Left renal pelvis (tissue), 4 donors: ENCODE measurements at places on chromosomes 16 and 17. TPM values are rescaled to one million over a fixed set of nuclear protein-coding genes. Genes with fewer than 3 reads are reported as not detected.

GRCh38 chr17:57941384-57942370 lies 13.5 kb downstream of the CUEDC1 start:
- no peak for DNase-seq

GRCh38 chr17:50963139-50963538 lies 97.0 kb upstream of the TOB1 start:
- no peak for DNase-seq

GRCh38 chr16:4537376-4538343 lies 913 bp downstream of the CDIP1 start:
- DNase-seq = no peak

The TBC1D3L gene
- polyA plus RNA-seq = 28.5 TPM

DNA sequence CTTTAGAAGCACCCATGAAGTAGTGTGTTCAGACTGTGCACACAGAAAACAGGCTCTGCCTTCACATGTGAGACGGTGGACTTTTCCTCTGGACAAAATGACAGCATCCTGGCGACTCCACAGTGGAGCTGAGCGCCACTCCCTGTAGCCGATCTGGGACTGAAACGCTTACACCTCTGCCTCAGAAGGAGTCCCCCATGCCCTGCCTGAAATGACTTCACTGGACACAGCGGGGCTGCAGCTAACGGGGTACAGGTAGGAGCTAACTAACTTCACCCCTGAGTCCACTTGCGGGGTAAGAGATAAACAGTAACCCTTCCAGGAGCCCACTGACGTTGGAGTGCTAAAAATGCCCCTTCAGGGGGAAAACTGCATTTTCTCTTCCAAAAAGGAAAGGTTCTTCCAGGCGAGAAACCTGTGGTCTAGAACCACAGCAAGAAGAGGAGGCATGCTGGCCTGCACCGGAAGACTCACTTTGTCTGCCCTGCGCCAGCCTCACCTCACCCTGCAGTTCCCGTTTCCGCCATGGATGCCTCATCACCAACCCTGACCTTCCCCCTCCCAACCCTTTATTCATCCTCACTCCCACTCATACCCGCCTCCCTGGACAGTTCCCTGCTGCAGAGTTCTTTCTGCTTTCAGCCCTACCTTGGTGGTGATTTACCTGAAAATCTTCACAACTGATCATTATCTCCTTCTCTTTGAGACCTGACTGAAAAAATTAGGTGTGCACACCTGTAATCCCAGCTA lies 19.4 kb upstream of the ENDOV start:
- no peak for DNase-seq

- DNase-seq = no peak
These were observed 33.1 kb upstream of the C16orf78 start for GRCh38 chr16:49340466-49340865.

The MSLN gene
- polyA plus RNA-seq = 27.1 TPM
